ENCODE measurements at places on chromosomes 12 and 14. TPM values are rescaled to one million over a fixed set of nuclear protein-coding genes. Genes with fewer than 3 reads are reported as not detected.

GRCh38 chr12:113874999-113875561, 91.0 kb downstream of the RBM19 start:
- H3K4me3 ChIP-seq = no peak overlapping the region
- DNase-seq = no peak
- no peak overlapping the region for H3K27ac ChIP-seq
- H3K27me3 ChIP-seq = no peaks in the 10 kb centered on the region
- H3K4me1 ChIP-seq = no peaks in the 10 kb centered on the region
- no peaks in the 10 kb centered on the region for H3K36me3 ChIP-seq

- H3K4me3 ChIP-seq = no peak overlapping the region
- no peaks in the 10 kb centered on the region for H3K36me3 ChIP-seq
- no peaks in the 10 kb centered on the region for H3K27me3 ChIP-seq
- H3K4me1 ChIP-seq = no peaks in the 10 kb centered on the region
- peak; percentile 37 for DNase-seq
Observed at GRCh38 chr12:650983-651382, 12.3 kb downstream of the NINJ2 start.

ETV6 gene
- total RNA-seq = 25.3 TPM

- no peak for DNase-seq
- H3K4me3 ChIP-seq = no peak overlapping the region
- no peaks in the 10 kb centered on the region for H3K27me3 ChIP-seq
- no peaks in the 10 kb centered on the region for H3K4me1 ChIP-seq
- no peak overlapping the region for H3K27ac ChIP-seq
- H3K36me3 ChIP-seq = no peaks in the 10 kb centered on the region
Observed at GRCh38 chr14:86815341-86815740, 1177.6 kb downstream of the GALC start.

HVCN1 gene
- 24.8 TPM for total RNA-seq

PAH gene
- not detected for total RNA-seq

DNA sequence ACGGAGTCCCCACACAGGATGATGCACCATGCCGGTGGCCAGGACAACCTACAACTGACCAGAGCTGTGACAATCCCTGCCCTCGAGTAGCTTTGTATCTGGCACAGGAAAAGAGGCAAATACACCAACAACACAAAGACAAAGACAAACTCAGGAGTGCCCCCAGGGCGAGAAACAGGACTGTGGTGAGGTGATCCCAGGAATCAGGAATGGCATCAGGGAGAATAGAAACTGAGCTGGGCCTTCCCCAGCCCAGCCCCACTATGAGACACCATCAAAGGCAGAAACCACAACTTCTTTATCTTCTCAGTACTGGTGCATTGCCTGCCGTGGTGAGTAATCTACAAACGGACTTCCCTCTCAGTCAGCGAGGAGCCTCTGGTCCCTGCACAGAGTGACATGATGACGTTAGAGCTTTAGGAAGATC, 157.7 kb downstream of the TTC7B start:
- H3K4me1 ChIP-seq = no peaks in the 10 kb centered on the region
- no peaks in the 10 kb centered on the region for H3K36me3 ChIP-seq
- H3K27ac ChIP-seq = no peak overlapping the region
- H3K27me3 ChIP-seq = no peaks in the 10 kb centered on the region
- DNase-seq = no peak

HDAC7 gene
- total RNA-seq = 194 TPM

GRCh38 chr12:119666900-119667576, 895 bp upstream of the PRKAB1 start:
- peak overlapping the region; percentile 76 for H3K27ac ChIP-seq
- no peaks in the 10 kb centered on the region for H3K36me3 ChIP-seq
- DNase-seq = no peak

- no peak overlapping the region for H3K4me3 ChIP-seq
- no peak overlapping the region for H3K27ac ChIP-seq
- no peaks in the 10 kb centered on the region for H3K36me3 ChIP-seq
- no peaks in the 10 kb centered on the region for H3K27me3 ChIP-seq
Observed at GRCh38 chr14:58813745-58814144, 176.0 kb downstream of the DACT1 start.

E2F7 gene
- 17.6 TPM for total RNA-seq

GRCh38 chr14:74349757-74350156, 1.5 kb downstream of the VRTN start:
- no peak overlapping the region for H3K27ac ChIP-seq
- DNase-seq = no peak
- H3K27me3 ChIP-seq = no peaks in the 10 kb centered on the region
- H3K4me3 ChIP-seq = no peak overlapping the region
- H3K4me1 ChIP-seq = no peaks in the 10 kb centered on the region

DNA sequence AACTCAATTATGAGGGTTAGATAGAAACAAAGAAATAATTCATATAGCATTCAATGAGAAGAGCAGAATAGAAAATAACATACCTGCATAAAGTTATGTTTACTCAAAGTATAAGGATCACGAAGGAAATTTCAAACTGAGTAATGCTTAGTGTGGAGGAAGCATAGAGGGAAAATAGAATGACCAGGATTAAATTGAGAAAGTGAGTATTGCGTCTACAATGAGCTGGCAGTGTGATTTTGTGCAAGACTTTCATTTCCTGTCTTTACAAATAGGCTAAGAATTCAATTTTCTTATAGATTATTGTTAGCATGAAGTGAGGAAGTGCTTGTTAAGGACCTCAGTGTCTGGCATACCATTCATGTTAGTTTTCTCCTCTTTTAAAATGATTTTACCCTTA, 12.0 kb downstream of the ADGRD1 start:
- no peaks in the 10 kb centered on the region for H3K27me3 ChIP-seq
- no peak overlapping the region for H3K27ac ChIP-seq
- H3K4me1 ChIP-seq = no peaks in the 10 kb centered on the region
- DNase-seq = no peak

SAMD15 gene
- total RNA-seq = 0.42 TPM

DNA sequence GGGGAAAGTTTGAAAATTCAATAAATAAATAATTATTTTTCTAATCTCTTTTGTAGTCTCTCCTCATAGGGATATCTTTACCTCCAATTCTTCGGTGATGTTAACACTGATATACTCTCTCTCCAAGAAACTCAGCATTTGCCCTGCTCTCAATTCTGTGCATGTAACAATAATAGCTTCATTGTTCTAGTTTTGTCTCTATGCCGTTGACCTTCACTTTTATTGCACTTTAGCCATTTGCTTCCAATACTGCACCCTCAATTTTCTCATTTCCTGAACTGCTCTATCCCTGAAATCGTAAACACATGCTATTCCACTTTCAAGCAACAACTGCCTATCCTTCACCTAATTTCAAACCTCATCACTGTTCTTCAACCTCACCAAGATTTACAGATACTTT, 645.0 kb downstream of the C12orf50 start:
- H3K27ac ChIP-seq = no peak overlapping the region
- no peaks in the 10 kb centered on the region for H3K27me3 ChIP-seq
- no peak overlapping the region for H3K4me3 ChIP-seq
- no peak for DNase-seq

DNA sequence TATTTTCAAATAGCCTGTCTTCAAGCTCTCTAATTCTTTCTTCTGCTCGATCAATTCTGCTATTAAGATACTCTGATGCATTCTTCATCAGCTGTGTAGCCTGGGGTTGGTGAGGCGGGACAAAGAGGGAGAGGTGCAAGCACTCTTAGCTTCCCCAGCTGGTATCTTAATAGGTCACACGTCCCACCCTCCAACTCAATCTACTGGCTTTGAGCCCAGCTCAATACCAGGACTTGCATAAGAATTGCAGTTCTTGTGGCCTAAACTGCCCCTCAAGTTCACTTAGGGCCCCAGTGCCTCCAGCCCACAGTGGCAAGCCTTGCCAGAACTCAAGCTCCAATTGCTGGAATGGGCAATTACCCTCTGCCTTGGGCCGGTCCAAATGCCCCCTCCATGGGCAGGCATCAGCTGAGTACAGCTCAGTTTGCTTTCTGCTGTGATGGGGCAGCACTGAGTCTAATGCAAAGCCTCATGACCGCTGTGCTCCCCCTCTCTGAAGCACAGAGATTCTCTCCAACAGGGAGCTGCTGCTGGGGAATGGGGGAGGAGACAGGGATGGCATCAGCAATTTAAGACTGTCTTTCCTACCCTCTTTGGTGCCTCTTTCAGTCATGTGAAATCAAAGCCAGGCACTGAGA, 5.6 kb upstream of the SPATA7 start:
- DNase-seq = no peak
- no peaks in the 10 kb centered on the region for H3K4me1 ChIP-seq
- H3K27me3 ChIP-seq = no peaks in the 10 kb centered on the region
- H3K36me3 ChIP-seq = no peaks in the 10 kb centered on the region
- H3K4me3 ChIP-seq = no peak overlapping the region
- no peak overlapping the region for H3K27ac ChIP-seq
